ENCODE measurements at places on chromosomes 1 and 21.

DNA sequence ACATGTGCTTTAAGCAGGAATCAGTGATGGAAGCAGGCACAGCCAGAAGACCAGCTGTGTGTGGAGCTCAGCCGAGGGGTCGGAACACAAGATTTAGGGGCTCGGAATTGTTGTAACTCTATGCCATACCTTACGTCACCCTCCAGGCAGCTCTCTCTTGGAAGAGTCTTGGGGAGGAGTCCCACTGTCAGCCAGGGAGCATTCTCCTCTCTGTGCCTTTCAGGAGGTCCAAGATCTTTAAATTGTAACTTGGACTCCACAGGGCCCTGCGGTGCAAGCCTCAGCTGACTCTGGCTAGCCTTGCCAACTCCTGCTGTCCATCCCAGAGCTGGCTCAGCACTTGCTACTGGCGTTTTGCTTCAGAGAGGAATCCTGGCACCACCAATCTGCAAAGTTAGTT, 26.4 kb upstream of the ROR1 start:
- DNase-seq = peak; percentile 84

GRCh38 chr1:245686006-245686405, 531.2 kb downstream of the KIF26B start:
- DNase-seq = no peak

DNA sequence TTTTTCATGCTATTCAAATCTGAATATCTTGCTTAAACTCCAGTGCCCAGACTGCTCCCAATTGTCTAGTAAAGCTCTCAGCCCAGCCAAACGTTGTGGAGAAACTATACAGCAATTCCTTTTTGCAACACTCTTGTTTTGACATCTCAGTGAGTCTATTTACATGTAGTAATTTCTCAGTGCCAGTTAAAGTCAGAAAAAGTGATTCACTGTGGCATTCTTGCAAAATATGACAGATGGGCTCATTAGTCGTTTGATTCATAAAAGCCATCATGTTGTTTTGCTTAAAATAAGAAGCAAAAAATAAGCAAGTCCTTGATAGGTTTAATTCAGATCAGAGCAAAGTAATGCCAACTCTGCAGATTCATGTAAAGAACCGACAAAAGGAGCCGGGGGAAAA, 20.7 kb upstream of the TMPRSS15 start:
- DNase-seq = no peak

DNA sequence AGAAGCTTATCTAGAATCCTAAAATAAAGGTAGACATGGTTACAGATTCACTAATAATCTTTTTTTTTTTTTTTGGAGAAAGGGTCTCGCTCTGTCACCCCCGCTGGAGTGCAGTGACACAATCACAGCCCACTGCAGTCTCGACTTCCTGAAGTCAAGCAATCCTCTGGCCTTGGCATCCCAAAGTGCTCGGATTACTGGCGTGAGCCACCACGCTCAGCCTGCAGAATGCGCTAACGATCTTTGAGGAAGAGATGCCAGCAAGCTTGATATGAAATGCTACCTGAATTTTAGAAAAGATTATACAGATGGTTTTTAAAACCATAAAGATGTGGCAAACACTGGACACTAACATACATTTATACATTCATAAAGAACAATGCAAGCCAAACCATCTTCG, 4.1 kb upstream of the GNPAT start:
- DNase-seq = no peak

- DNase-seq = no peak
Observed at GRCh38 chr1:17682400-17682799, 72.7 kb upstream of the ACTL8 start.

DNA sequence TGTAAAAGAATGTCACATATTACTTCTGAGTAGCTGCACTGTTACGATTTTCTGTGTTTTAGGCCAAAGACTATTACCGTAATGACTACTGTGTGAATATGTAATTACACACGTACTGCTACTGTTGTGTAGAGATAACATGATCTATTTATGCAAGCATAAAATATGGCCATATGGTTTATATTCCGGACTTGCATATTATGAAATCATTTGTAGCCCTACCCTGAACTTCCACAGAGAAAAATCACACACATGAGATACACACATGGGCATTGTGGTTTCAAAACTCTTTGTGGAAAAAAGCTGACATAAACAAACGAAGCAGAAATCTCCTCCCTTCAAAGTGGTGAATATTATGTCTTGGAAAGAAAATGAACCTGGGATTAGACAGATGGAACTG, 373.0 kb upstream of the ADAMTS5 start:
- DNase-seq = no peak

- DNase-seq = no peak
Observed at GRCh38 chr1:193368302-193368701, 181.9 kb upstream of the B3GALT2 start.

Measured in hindlimb muscle (tissue), 1 donor.